ENCODE measurements at places on chromosomes 7 and 10.
A peak's percentile ranks its signal among the peaks of the same experiment; 100 is the strongest.

GRCh38 chr10:102514487-102515311 lies 10.9 kb downstream of the SUFU start:
- DNase-seq = no peak

GRCh38 chr10:90930070-90930837 lies 9.4 kb upstream of the ANKRD1 start:
- no peak for DNase-seq

- DNase-seq = no peak
These were observed 20.4 kb downstream of the DNAJB12 start for GRCh38 chr10:72334196-72334824.

- DNase-seq = no peak
These were observed 39.9 kb upstream of the SPDYE3 start for GRCh38 chr7:100267648-100268047.

GRCh38 chr10:27743877-27744801 lies 1.5 kb downstream of the MKX start:
- no peak for DNase-seq

GRCh38 chr7:77427996-77428603 lies 12.0 kb upstream of the GSAP start:
- DNase-seq = peak; percentile 34

GRCh38 chr10:50883629-50884028 lies 1.8 kb downstream of the A1CF start:
- no peak for DNase-seq

- no peak for DNase-seq
These were observed 23.7 kb upstream of the AGR3 start for GRCh38 chr7:16905300-16906044.

DNA sequence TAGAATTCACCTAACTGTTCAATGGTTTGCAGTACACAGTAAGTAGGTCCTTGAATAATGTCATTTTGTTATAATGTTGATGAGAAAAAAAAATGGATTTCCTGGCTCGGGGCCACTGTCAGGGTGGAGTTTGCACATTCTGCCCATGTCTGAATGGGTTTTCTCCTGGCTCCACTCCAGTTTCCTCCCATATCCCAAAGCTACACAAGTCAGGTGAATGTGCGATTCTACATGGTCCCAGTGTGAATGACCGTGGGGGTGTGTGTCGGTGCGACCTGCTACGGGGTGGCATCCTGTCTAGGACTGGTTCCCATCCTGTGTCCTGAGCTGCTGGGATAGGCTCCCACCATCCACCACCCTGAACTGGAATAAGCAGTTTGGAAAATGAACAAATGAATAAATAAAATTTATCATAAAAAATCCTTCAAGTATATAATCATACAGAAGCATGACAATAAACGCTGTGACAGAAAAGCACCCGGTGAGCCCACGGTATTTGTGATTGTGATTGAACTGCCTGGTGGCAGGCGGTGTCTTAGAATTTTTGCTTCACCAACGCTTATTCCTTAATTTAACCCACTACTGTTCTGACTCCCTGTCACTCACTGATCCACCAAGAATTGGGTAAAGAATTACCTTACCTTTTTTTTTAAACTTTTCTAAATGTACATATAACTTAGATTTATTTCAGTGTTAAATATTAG lies 114.1 kb downstream of the ICA1 start:
- no peak for DNase-seq

DNA sequence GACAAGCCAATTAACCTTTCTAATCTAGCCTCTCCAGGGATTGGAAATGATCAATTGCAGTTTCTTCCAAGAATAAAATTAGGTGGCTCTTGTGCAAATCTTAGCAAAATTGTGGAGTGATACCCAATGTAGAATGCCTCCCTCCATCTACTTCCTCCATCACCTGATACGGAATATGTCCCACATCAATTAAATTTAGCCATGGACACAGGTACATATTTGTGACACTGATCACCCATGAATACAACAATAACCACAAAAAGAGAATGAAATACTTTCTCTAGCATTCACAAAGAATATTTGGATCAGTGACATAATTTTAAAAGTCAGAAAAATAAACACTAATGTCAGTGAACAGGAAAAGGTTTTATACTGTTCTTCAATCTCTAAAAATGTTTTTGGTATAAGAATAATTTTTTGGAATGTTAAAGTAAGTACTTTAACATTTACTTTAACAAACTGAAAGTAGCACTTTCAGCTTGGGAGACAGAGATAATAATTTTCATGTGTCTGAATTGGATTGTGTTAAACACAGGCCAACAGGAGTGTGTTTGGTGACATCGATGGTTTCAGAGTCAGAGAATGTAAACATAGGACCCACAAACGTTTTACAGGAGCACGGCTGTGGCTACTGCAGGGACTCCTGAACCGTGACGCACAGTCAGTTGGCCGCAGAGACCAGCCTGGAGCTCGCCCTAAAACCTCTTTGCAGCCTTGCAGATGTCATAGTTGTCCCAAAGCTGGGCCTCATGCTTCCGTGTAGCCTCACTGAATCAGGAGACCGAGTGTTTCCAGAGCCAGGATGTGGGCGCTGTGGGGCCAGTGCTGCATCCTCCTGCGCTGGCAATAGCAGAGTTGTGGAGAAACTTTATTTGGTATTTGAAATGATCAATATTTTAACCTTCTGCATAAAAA lies 7.2 kb downstream of the RBM20 start:
- DNase-seq = peak; percentile 35

DNA sequence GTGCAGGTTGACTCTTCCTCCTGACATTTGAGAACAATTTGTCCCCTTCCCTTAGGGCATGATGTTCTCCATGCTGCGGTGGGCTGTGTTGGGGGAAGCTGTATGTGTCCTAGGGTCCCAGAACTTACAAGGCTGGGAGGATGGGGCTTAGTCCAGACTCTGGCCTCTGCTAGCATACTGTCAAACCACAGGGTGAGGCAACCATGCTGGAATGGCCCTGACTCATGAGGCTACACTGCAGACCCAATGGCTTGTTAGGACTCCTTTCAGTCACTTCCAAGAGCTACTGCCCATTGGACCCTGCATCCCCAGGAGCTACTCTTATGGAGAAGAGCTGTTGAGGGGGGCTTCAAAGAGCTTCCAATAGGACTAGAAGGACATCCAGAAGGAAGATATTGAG lies 20.1 kb upstream of the FAM170B start:
- no peak for DNase-seq

DNA sequence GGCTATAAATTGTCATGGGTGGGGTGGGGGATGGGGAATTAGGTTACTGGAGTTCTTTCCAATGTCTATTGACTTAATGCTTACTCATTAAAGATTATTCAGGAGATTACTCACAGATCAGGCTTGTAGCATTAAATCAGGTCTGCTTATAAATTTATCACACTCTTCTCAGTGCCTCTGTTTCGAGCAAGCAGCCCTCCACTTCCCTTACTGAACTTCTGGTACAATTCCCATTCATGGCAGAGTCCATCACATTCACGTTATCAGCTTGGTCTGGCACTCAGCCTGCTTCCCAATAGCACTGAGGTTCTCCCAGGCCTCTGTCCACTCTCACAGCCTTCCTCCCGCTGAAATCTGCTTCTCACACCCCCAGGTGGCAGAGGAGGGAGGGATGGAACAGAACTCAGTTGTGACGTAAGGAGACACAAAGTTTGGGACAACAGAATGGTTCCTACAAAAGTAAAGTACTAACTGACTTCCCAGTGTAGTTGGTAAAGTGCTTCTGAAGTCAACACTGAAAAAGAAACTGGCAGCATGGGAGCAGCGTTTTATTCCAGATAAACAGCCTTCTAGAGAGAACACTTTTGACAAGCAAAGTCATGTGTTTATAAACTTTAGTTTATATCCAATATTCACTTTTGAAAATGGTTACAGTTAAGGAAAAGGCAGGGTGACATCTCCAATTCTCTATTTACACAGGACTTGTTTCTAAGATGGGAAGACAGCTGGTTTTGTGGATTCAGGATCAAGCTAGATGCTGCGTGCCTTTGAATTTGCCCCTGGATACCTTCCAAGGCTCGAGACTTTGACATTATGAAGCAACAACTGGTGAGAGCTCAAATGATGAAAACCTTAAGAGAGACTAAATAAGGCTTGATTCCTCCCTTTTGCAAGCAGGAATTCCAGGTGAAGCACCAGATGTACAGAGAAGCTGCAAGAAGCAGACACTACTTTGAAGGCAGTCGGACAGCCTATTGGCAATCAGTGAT lies 81.4 kb downstream of the ATXN7L1 start:
- no peak for DNase-seq

DNA sequence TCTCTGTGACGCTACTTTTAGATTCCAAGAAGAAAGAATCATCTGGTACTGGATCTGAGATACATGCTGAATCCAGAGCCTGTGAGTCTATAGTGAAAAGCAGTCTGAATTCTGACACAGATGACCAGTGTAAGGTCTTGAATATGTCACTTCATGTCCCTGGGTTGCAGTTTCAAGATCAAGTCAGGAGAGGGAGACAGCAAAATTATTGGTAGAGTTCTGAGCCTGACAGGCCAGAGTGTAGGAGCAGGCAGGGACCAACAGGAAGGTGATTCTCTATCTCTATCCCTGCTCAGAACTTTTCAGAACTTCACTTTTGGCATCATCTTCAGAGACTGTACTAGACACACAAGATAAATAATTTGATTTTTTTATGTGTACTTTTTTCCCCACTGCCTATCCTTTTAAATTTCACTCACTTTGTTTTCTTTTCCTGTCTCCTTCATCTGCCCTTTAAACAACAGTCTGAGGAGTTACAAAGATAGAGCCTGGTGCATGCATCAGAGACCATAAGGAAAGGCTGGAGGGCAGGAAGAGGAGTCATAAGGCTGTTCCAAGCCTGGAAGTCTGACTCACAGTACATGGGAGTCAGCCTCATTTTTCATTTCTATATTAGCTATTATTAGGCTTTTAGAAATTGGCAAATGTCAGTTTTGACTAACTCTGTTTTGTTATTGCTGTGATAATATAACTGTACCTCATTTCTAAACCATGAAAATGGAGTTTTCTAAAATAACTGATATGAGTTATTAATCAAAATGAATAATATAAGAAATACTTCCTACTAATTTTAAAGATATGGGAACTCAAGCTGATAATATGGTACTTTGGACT lies 120.2 kb upstream of the TMEM229A start:
- DNase-seq = peak; percentile 4

DNA sequence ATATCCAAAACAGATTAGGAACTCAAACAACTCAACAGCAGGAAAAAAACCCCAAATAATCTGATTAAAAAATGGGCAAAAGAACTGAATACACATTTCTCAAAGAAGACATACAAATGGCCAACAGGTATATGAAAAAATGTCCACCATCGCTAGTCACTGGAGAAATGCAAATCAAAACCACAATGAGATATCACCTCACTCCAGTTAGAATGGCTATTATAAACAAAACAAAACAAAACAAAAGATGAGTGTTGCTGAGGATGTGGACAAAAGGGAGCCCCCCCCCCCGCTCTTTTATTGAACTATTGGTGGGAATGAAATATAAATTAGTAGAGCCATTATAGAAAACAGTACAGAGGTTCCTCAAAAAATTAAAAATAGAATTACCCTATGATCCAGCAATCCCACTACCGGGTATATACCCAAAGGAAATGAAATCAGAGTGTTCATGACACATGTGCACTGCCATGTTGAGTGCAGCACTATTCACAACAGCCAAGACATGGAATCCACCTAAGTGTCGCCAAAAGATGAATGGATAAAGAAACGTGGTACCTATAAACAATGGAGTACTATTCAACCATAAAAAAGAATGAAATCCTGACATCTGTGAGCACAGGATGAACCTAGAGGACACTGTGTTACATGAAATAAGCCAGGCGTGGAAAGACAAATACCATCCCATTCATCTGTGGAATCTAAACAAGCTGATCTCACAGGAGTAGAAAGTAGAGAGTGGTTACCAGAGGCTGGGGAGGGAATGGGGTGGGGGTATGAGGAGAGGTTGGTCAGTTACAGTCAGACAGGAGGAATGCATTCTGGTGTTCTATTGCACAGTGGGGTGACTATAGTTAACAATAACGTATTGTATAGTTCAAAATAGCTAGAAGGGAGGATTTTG lies 78.1 kb upstream of the RHEB start:
- no peak for DNase-seq

DNA sequence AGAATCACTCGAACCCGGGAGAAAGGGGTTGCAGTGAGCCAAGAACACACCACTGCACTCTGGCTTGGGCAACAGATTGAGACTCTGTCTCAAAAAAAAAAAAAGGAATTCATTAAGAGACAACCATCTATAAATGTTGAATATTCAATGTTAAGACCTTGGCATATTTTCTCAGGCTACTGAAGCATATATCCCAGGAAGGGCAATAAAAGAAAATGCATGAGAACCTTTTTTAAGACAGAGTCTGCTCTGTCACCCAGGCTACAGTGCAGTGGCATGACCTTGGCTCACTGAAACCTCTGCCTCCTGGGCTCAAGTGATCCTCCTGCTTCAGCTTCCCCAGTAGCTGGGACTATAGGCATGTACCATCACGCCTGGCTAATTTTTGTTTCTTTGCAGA lies 165.0 kb downstream of the JMJD1C start:
- no peak for DNase-seq

DNA sequence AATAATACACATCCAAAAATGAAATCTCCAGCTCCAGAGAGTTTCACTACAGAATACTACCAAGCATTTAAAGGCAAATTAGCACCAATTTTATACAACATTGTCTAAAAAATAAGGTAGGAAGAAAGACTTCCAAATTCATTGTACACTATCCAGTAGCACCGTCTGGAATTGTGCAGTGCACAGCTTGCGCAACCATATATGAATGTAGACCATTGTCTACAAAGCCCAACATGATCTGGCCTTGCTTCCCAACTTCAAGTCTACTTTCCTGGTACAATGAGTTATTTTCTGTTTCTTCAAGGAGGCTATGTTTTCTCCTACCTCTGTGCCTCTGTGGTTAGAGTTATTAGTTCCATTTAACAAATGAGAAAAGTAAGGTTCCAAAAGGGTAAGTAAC lies 115.4 kb upstream of the FOXK1 start:
- no peak for DNase-seq

GRCh38 chr10:22466763-22467334 lies 121.6 kb downstream of the SPAG6 start:
- DNase-seq = no peak

GRCh38 chr7:16396766-16397500 lies 24.4 kb downstream of the CRPPA start:
- no peak for DNase-seq

DNA sequence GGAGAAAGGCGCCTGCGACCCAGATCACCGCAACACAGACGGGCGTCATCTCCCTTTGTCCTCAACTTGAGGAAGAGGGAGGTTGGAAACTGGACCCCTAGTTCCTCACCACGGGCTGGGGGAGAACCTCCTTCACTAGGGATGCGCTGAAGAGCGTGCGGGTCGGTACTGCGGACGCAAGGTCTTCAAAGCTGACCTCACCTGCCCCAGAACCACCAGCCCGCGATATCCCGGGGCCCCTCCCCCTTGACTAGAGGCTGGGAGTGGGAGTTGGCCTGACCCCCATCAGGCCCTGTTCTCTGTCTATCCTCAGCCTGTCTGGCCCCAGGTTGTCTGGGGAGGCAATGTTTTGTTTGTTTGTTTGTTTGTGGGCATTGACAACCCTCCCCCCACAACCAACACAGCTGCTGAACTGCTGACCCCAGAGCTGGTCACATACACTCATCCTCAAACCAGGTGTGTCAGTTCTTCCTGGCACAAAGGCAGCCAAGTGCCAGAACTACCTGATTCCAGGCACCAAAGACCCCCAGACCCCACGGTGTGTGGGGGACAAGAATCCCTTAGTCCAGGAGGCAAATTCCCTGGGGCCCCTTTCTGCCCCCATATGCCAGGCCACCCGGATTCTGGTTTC lies 2.9 kb downstream of the NPM3 start:
- DNase-seq = no peak

GRCh38 chr7:151941009-151941408 lies 15.2 kb upstream of the GALNTL5 start:
- no peak for DNase-seq
